ENCODE measurements at places on chromosomes 7 and 10.

DNA sequence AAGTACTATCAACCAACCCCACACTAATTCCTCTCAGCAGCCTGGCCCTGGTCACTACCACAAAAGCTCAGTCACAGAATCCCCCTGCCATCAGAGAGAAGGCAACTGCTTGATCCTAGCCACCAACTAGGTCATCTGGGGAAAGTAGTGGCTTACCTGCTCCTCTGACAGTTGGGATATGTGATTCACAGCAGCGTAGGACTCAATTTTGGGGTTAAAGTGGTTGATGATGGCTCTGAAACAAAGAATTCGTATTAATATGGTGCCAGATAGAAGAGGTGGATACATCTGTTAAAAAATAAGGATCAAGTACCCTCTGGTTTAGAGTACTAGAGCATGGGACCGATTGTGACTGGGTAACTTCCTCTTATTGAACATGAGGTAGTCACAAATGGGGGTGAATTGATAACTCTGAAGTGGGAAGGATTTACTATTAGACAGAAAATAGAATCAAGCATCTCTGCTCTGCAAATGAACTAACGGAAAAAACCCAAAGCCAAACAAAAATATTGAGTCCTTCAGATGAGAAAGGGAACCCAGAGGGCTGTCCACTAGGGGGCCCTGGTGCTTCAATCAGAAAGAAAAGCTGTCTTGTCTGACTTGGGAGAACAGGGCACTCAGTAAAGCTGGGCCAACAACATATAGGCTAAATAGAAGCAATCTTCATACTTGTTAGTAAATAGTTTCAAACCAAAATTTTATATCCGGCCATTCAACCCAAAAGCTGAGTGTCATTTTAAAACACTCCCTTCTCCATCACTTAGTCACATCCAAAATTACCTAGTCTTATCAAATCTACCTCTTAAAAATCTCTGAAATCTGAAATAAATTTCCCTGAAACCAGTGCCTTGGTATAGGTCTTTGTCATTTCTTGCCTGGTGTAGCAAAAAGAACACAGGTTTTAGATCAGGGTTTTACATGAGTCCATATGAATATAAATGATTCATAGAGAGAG is 45.9 kb upstream of the KCNIP2 start:
- peak; percentile 80 for DNase-seq

DNA sequence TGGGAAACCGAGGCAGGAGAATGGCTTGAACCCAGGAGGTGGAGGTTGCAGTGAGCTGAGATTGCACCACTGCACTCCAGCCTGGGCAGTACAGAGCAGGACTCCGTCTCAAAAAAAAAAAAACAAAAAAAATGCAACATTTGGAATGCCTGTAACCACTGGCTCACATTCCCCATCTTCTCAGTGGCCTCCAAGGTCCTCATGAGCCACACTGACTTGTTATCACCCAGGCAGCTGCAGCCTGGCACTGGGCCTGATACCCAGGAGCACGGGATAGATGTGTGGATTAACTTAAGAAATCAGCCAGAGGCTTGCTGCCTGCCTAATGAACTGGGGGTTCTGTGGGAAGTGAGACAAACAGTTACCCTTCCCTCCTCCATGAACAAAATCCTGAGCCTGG is 23.0 kb downstream of the JCAD start:
- DNase-seq, result no peak

DNA sequence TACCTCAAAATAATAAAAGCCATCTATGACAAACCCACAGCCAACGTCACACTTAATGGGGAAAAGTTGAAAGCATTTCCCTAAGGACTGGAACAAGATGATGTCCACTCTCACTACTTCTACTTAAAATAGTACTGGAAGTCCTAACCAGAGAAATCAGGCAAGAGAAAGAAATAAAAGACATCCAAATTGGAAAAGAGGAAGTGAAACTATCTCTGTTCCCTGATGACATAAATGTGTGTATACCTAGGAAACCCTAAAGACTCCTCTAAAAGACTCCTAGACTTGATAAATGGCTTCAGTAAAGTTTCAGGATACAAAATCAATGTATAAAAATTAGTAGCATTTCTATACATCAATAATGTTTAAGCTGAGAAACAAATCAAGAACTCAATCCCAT is 314.1 kb downstream of the WDR37 start:
- no peak for DNase-seq

- no peak for DNase-seq
Measured at GRCh38 chr7:2398506-2398905, 4.9 kb upstream of the CHST12 start.

GRCh38 chr7:22356701-22357310 is at the start of gene RAPGEF5:
Gene RAPGEF5 (minus strand): TSS chr7:22357154. CDS start chr7:22357060, 94 bp downstream.
- DNase-seq, result no peak

GRCh38 chr10:75623310-75624093 is 192.1 kb downstream of the LRMDA start:
- DNase-seq, result no peak
